Aorta (tissue), 5 donors: ENCODE measurements at places on chromosomes 2 and 18. TPM values are rescaled to one million over a fixed set of nuclear protein-coding genes. Genes with fewer than 3 reads are reported as not detected.

Gene DSG4
- total RNA-seq, result not detected

Gene SIGLEC15
- total RNA-seq, result 0.91 TPM

Gene CERS6
- 8.3 TPM for total RNA-seq

Gene NEU2
- total RNA-seq, result not detected

Gene FAM228A
- 3.9 TPM for total RNA-seq

Gene CAPN10
- total RNA-seq, result 23.7 TPM

Gene L3MBTL4
- 2.8 TPM for total RNA-seq

Gene VSNL1
- total RNA-seq, result not detected

Gene FASTKD1
- 12.3 TPM for total RNA-seq

DNA sequence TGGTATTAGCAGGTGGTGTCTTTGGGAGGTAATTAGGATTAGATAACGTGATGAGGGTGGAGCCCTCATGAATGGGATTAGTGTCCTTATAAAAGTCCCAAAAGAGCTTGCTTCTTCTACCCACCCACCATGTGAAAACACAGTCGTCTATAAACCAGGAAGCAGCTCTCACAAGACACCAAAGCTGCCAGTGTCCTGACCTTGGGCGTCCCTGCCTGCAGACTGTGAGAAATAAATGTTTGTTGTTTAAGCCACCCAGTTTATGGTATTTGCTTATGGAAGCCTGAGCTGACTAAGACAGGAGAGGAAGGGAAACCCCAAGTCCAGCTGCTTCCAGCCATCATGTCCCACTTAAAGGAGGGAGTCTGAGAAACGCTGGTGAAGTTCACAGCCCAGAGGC is 13.6 kb downstream of the ADI1 start:
- no peak for DNase-seq

GRCh38 chr2:23563673-23564614 is 179.0 kb downstream of the KLHL29 start:
- DNase-seq, result peak; percentile 83

- DNase-seq, result peak; percentile 77
Measured at GRCh38 chr2:164620873-164621763, at the start of gene GRB14. TSS of gene GRB14 (minus strand) at chr2:164621482. CDS start at chr2:164621309, 173 bp downstream.

DNA sequence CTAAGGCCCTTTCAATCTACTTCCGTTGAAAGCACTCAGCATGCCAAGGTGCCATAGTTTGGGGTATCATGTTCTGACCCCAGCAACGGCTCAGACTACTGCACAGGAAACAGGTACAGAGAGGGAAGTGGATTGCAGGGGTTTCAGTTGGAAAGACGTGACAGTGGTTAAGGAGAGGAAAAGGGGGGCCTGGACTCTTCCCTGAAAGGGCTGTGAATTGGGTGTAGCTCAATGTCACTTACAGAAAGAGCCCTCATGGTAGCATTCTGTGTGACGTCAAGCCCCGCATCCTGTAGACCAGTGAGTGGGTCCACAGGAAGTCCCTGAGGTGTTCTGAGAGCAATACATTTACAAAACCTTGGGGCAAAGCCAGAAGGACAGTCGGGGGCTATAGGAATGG is 121.5 kb upstream of the GYPC start:
- DNase-seq, result no peak

DNA sequence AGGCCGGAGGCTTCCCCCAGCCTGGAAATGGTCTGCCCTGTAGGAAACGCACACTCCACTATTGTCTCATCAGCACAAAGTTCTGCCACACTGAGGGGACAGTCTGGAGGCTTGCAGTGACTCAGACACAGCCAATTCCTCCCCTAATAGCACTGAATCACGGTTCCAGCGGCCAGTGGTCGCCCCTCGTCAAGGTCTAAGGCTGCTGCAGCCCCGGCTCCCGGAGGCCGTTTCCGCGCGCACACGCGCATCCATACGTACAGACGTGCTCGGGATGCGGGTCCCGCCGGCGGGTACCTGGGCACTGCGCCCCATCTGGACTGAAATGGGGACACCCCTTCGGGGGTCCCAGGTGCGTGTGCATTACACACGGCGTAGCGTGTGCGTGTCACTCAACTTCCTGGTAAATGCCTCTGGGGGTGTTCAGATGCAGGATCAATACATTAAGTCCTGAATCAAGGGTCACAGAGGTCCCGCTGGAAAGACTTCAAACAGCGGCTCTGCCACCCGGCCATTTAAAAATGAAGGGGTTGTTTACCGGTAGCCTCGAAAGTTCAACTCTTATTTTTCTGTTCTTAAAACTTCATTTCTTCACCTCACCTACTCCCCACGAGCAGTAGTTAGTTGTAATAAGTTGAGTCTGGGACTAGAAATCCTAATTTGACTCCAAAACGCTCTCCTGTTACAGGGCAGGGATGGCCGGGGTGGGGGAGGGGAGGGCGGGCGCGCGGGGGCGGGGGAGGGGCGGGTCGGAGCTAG is 572 bp upstream of the ZNF516 start:
- DNase-seq, result peak; percentile 78

DNA sequence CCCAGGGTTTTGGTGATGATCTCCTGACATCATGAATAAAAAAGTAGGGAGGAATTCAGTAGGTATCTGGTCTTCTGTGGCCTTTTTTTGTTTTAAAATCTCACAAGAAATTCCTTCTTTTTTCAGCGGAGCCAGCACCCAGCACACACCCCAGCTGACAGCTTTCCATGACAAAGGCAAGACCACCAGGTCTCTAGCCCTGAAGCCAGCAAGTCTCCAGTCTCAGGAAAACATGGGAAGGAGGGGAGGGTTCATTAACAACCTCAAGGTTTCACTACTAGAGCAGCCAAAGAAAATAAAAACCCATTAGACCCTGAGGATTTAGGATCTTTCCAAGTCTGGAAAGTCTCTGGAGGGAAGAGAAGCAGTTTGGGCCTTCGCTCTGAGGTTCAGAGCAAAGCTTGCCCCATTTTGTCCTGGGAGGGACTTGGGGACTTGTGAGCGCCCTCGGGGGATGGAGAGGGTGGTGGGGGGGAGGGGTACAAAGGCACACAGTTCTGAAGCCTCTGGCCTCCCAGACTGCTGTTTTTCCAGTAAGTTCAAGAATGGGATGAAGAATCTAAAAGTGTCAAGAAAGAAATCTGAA is 9.0 kb downstream of the FOXI3 start:
- DNase-seq, result no peak

DNA sequence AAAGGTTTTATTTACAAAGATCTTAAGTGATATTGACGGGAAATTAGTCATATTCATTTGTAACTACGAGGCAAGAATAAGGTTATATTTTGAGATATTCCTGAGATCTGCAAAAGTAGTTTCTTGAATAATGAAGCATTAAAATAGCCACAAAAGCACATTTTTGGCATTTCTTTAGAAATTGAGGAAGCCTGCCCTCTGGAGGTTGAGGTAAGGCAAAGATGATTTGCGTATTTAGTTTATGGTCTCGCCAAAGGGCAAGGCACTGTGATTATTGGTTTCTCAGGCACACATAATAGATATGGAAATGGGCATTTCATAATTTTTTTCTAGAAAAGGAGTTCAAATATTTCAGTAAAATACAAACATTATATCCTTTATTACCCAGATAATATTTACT is 143.7 kb upstream of the RPRM start:
- DNase-seq, result no peak

GRCh38 chr18:70622622-70623419 is 334.0 kb downstream of the SOCS6 start:
- DNase-seq, result no peak

- no peak for DNase-seq
Measured at GRCh38 chr2:172929644-172930043, 146.0 kb upstream of the MAP3K20 start.

DNA sequence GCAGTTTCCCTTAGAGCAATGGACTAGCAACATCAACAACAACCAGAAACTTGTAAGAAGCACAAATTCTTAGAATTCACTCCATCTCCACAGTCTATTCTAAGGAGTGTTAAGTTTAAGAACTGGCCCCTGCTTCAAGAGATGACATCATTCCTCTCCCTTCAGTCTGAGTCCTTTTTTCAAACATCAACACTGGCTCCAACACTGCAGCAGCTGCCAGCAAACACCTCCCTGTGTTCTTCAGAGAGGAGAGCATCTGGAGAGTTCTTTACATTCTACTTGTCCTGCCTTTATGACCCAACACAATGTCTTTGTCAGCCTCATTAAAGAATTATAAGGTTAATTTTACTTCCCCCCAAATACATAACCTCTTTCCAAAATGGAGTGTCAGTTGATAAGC is 122.3 kb downstream of the HNMT start:
- no peak for DNase-seq

DNA sequence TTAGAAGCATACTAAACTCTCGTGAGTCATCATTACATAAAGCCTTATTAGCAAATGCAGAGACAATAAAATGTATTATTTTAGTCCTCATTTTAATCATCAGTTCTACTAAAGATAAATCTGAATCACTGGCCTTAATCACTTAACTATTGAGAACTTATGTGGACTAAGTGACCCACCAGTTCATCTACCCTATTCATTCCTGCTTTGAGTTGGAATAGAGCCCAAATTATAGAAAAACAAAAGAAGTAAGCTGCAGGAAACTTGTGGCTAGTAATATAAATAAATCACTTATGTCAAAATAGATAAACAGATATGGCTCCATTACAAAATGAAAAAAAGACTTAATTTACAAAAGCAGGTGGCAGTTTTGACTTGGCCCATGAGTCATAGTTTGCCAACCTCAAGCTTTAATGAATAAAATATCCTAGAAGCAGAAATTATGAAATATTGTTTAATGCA is 851.8 kb upstream of the CRIM1 start:
- DNase-seq, result no peak

DNA sequence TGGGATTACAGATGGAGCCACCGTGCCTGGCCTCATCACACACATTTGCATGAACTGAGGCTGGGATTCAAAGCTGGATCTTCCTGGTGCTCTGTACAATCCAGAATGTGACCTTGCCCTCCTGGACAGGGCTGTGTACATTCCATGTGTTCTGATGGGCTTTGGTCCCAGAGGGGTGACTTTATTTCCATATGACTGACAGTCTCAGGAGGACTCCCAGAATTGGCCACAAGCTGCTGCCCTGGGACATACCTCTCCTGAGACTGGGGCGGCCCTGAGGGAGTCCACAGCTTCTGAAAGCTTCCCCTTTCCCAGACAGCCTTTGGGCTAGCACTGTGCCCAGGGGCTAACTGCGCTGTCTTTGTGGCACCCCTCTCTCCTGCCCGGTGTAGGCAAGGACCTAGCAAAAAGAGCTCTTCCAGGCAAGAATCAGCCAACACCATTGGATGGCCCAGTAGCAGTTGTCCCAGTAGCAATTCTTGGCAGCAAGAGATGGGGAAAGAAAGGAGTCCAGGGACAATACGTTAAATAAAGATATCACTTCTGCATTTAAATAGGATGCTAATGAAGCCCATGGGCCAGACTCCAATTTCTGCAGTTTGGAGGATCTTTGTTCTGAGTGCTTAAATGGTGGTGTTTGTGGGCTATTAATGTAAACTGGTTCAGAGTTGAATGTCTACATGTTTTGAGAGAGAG is 26.4 kb upstream of the ZNF532 start:
- no peak for DNase-seq

DNA sequence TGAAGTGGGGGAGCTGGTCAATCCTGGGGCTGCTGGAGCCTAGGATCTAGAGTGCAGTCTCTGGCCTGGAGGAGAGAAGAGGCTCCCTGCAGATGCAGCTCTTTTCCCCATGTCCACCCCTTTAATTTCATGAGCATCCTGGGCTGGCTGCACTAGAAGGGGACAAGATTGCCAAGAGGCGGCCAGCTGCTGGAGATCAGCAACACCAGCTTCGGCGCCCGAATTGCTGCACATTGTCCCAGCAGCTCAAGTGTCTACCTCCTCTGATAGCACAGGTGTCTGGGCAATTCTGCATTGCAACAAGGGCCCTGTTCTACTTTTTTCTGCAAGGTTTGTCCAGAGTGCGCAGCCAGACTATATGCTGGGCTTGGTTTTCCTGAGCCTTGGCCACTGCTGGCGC is 125.7 kb downstream of the AGAP1 start:
- no peak for DNase-seq

- DNase-seq, result no peak
Measured at GRCh38 chr18:2968606-2969005, 44.3 kb downstream of the LPIN2 start.

DNA sequence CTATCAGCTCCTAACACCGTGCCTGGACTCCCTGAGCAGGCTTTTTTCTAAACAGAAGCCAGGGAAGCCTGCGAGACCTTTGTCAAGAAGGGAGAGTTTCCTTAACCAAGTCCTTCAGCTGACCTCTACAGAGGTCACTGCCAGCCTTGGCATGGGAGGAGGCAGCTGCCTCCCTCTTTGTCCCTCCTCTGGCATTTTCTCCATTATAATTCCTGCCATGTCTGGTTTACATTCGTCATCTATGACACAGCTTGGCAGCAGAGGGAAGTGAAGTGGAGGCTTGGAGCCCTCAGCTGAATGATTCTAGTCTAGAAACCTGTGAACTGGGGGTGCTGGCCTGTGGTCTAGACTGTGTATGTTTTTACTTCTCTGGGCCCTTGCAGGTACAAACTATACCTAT is 22.5 kb downstream of the LIPG start:
- no peak for DNase-seq

- no peak for DNase-seq
Measured at GRCh38 chr2:49262801-49263560, 108.7 kb upstream of the FSHR start.

- no peak for DNase-seq
Measured at GRCh38 chr2:195646424-195646823, 10.6 kb upstream of the SLC39A10 start.

- DNase-seq, result no peak
Measured at GRCh38 chr2:27369471-27370025, 590 bp downstream of the EIF2B4 start.

DNA sequence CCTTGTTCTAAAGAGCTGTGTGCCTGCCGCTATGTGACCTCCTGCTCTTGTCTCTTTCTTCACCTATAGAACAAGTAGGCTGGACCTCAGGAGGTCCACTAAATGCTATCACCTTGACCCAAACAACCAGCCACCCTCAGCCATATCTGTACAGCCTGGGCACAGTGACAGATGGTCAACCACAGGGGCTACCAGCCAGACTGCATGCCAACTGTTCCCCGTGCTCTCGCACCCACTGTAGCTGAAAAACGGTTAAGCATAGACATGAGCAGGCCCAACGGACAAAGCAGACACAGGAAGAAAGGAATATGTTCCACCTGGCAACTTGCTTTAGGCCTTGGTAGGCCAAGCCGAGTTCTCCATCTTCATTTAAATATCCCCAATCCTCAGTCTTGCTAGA is 43.2 kb upstream of the ACAA2 start:
- no peak for DNase-seq

DNA sequence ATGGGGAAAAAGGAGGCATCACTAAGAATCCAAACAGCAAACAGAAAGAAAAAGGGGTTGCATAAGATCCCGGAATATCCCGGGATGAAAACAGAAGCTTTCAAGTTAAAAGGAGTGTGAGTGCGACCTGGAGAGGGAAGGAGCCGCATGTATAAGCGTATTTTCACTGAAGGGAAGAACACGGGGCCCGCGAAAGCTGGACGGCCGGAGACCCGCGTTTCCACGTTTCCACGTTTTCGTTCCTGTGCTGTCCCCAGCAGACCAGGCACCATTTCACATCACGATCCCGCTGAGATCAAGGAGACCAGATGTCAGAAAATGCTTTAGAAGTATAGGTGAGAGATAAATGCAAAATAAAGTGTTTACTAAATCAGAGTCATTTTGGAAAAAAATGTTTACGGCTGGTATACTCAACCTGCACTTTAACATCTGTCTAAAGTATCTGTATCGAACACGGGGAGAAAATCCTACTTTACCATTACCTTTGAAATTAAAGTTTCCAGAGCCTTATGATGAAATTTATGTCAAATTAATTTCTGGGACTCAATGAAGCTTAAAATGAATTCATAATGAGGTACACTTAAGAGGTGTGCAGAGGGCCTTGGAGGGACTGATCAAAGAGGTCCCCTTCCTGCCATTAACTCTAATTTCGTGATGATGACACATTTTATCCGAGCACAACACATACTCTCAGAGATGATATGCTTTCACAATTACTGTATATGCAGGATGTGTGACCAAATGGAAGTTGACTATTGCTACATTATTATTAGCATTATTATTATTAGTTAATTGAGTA is 71.0 kb upstream of the SALL3 start:
- DNase-seq, result no peak
